ENCODE measurements at places on chromosomes 16 and 17.
A peak's percentile ranks its signal among the peaks of the same experiment; 100 is the strongest.

GRCh38 chr17:58517928-58518609 is 3.6 kb upstream of the MTMR4 start:
- DNase-seq = peak; percentile 99

DNA sequence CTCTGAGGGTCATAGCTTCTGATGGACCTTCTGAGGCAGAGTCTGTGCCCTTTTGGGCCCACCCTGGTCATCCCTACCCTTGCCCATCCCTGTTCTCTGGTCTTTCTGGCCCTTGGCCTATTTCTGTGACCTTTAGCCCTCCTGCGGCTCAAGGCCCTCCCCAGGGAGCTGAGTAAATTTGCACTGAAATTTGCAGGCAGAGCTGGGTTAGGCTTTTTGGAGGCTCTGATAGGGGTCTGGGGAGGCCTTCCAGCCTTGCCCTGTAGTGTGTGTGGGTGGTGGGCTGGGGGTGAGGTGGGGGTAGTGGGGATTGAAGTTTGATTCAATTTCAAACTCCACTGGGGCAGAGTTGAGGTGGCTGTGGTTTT is 17.8 kb downstream of the RARA start:
- no peak for DNase-seq

- DNase-seq = no peak
These were observed 2.9 kb upstream of the CCDC102A start for GRCh38 chr16:57539072-57539796.

DNA sequence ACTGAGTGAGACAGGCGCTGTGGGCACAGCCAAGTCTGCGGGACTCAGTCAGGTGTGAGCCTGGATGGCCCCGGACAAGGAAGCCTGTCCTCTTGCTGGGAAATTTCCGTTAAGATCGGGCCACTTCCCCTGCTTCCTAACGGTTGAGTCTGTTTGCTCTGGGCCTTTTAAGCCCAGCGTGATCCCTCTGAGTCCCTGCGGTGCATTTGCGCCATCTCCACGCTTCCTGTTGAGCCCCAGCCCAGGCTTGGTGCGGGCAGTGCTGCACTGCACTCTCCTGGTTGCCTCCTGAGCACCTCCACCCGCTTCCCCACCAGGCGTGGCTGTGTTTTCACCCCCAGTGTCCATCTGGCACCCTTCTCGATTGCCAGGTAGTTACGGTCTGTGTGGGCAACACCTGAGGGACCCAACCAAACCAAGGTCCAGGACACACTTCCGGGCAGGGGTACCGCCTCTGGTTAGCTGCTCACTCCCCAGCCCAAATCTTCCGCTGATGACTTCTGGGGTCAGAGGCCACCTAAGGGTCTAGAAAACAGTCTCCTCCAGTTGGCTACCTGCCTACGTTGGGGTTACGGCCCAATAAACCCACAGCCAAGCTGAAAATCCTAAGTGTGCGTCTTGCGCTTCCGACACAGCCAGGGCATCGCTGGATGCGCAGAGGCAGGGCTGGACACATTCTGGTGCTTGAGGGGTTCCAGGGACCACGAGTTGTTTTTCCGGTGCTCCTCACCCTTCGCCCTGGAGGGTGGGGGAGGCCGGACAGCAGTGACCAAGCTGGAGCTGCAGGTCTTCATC is 1.4 kb upstream of the SLC25A10 start:
- no peak for DNase-seq

DNA sequence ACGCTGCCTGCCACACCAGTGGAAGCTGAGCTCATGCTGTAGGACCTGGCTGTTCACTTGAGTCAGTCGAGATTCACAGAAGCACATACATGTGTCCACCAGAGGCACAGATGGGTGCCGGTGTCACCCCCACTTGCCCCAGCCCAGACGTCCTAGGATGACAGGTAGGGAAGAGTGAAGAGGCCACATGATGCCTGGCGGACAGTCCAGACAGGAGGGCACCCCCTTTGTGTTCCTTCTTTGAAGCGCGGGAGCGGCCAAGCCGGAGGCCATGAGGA is 8.8 kb downstream of the UBE2I start:
- no peak for DNase-seq

DNA sequence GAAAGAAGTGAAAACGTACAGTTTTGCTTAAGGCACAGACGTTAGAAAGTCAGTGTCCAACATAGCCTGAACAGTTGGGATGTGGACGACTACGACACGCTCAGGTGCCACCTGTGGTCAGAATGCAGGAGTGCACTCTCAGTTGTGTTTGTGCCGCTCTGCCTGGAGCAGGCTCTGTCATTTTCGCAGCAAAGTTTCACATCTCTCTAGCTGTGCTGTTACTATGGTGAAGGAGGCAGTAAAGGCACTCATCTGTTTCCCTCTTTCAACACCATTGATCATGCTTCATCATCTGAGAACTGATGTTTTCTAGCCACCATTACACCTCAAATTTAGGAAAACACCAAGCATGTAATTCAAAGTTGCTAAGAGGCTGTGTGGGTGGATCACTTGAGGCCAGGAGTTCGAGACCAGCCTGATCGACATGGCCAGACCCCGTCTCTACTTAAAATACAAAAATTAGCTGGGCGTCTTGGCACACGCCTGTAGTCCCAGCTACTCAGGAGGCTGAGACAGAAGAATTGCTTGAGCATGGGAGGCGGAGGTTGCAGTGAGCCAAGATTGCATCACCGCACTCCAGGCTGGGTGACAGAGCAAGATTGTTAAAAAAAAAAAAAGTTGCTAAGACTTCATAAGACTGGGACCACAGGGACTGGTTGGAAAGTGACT is 44.9 kb upstream of the DNAJA2 start:
- peak; percentile 31 for DNase-seq

GRCh38 chr16:80824623-80825364 is 20.4 kb upstream of the CDYL2 start:
- DNase-seq = peak; percentile 34

DNA sequence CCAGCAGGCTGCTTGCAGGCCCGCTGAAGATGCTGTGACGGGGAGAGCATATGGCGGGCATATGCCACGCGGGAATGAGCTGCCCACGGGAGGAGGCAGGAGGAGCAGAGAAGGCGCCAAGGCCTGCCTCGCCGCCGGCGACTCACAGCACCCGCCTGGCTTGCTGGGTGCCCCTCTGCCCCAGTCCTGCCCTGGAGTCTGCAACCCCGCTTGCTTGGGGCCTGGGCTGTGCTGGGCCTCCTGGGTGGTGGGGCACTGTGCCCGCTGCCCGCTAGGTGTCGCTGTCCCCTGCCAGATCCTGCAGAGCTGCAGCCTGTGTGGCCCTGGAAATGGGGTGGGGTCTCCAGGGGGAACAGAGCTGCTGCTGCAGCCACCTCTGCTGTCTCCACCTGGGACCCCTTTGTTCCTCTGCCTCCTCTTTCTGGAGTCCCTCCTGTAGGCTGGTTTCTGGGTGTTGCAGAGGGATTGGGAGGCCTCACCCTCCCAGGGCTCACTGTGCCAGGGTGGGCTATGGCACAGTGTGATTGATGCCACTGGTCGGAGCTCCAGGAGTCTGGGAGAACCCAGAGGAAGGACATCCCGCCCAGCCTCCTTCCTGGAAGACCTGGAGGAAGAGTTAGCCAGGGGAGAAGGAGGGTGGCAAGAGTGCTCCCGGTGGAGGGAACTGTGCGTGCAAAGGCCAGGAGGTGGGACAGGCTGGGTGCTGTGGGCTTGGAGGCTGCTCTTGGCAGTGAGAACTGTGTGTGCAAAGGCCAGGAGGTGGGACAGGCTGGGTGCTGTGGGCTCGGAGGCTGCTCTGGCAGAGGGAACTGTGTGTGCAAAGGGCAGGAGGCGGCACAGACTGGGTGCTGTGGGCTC is 141.0 kb upstream of the CIBAR2 start:
- DNase-seq = peak; percentile 62

DNA sequence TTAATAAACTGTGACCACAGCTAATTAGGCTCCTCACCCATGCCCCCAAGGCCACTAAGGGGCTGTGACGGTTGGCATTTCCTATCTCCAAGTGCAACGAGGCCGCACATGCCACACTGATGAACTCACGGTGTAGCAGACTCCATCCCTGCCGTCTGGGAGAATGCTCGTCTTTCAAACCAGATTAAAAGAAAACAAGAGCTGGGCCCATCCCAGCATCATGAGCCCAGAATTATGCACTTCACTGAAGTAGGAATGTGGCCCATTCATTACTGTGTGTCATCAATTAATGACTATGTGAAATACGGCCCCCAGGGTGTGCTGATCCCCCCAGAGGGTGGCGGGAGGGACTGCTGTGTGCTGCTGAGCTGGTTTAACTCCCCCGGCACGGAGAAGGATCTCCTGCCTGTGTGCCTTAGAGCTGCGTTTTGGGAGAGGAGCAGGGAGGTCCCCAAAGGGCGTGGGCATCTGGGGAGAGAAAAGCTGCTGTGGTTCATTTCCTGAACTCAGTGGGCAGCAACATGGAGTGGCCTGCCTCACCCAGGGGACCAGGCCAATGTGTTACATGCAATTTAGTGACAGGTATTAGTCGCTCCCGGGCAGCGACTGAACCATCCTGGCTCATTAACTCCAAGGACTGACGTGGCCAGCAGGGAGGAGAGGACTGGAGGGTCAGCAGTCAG is 194.5 kb downstream of the FOXL1 start:
- DNase-seq = no peak

Measured in activated CD4-positive, alpha-beta T cell treated with anti-CD3 and anti-CD28 coated beads, Interleukin-2, amount 50 U/mL, for 1 hour (primary cell).